ENCODE measurements at places on chromosomes 11 and 22.

DNA sequence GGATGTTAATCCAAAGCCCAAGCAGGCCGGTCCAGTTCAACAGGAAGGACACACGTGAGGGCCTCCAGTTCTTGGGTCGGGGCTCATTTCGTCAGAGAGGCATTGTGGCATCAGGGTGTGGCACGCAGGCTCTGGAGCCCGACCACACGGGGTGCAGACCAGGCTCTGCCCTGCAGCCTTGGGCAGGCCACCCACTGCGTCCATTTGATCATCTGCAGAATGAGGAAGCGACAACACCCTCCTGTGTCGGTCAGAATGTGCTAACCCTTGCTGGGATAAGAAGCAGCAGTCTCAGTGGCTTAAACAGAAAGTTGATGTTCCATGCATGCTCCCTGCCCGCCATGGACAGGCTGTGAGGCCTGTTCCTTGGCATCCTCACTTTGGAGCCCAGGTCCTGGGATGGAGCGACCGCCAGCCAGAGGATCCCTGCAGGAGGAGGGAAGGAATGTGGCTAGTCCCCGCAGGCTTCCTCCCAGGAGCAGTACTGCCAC lies 10.8 kb downstream of the RIBC2 start:
- no peak for DNase-seq

GRCh38 chr11:66346476-66347424 lies 679 bp downstream of the B4GAT1 start:
- no peak for DNase-seq

DNA sequence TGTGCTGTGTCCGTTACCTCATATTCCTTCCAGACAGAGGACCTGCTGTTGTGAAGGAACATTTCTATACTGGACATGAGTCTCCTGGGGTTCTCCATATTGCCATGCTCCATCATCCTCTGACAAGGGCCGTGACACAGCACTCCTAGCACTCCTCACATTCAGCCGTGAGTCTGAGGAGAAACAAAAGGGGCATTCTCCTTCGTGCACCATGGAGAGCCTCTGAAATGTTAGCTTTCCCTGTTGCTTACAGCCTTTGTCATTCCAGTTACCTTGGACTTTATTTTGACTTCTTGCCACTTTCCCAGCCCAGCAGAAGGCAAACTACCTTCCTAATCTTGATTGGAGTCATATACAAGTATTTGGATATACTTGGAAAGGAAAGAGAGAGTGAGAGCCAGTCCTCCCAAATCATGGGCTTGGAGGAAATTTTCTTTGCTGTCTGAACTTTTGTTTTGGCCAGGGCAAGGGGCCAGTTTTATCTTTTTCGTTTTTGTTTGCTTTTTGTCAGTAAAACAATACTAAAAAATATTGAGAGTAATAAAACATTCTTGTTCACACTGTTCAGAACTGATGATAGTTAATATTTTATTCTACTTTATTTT lies 29.1 kb upstream of the TECTA start:
- no peak for DNase-seq

DNA sequence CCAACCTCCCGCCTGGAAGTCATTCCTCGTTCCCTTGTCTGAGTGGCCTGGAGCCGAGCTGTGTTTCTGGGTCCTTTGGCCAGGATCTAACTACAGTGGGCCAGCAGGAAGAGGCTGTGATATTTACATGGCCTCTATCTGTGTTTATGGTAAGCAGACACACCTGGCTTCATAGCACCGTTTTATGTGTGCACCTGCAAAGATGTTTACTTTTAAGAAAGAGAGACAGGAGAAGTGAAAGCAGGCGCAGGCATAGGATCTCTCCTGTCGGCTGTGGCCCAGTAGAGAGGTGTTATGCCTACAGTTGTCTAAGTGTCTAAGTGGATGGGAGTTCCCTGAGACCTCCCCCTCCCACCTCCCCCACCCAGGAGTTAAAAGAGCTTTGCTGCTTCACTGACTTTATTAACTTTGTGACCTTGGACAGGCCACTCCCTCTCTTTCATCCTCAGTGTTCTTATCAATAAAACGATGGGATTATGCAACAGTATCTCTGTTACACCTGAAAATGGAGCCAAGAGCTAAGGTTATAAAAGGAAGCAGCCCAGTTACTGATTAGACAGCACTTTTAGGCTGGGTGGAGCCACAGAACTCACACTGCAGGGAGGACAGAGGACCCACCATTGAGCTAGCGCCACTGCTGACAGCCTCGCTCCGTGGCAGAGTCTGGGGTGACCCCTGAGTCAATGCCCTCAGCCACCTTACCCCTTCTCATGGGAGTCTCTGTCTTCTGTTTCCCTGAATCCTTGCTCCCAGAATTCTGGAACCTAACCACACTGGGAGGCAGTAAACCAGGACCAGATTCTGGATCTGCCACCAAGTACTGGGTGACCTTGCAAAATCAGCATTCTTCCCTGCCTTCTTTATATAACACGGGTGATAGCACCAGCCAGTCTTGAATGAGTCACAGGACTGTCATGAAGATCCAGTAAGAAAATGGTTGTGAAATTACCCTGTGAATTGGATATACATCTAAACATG lies 22.0 kb downstream of the ST14 start:
- DNase-seq = no peak

GRCh38 chr11:60852117-60852981 lies 3.4 kb downstream of the PTGDR2 start:
- no peak for DNase-seq

GRCh38 chr11:26556582-26556981 lies 15.5 kb downstream of the MUC15 start:
- no peak for DNase-seq

- no peak for DNase-seq
Observed at GRCh38 chr11:120645639-120646038, 134.1 kb downstream of the GRIK4 start.

- no peak for DNase-seq
Observed at GRCh38 chr11:36371590-36371989, 75.5 kb downstream of the PRR5L start.

GRCh38 chr11:82326853-82327252 lies 406.8 kb downstream of the FAM181B start:
- no peak for DNase-seq

GRCh38 chr11:75853971-75854370 lies 39.0 kb downstream of the UVRAG start:
- DNase-seq = no peak

- no peak for DNase-seq
Observed at GRCh38 chr22:20206709-20207215, 55.9 kb upstream of the CCDC188 start.

DNA sequence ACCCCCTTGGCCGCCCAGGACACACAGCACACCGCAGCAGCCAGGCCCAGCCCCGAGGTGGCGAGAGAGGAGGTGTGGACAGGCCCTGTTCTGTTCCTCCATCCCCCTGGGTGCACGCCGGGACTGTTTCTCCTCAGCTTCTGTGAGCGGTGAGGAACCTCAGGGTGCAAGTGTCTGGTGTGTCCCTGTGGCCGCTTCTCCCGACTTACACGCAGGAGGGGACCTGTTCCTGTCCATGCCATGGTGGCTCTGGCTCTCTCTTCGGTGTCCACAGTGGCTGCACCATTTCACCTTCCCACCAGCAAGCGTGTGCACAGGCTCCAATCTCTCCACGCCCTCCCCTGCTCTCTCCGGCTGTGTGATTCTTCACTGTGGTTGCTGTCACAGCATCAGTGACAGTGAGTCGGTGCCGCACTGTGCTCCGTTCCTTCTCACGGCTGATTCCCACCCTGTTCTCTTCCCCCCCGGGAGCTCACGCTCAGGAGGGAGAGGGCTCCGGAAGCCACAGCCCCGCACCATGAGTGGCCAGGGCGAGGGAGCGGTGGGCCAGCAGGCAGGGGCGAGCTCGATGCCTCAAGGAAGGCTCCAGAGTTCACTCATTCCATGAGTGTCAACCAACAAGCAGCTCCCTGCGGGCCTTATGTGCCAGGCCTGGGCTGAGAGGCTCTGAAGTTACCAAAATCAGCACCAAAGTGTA lies 18.6 kb upstream of the WNT7B start:
- no peak for DNase-seq

- DNase-seq = no peak
Observed at GRCh38 chr22:35905894-35906293, 122.7 kb downstream of the RBFOX2 start.

DNA sequence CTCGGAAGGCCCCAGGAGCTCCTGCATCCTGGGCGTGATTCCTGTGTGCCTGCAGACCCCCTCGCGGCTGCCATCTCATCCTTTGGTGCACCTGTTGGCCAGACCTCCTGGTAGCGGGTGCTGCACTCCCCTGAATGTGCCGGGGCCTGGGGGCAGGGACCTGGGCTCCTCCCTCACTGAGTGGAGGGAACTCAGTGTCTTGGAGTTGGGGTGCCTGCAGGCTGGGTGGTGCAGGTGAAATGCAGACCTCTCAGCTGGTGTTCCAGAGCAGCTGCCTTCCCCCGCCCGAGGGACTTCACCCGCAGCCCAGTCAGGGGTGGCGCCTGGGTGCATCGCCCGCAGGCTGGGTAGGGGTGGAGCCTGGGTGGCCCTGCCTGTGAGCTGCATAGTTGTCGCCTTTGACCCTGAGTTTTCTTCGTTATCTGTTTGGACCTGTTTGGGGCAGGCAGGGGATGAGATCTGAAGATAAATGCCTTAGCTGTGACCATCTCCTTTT lies 31.4 kb downstream of the LRP5 start:
- DNase-seq = no peak

- DNase-seq = no peak
Observed at GRCh38 chr11:3021125-3021524, 29.0 kb upstream of the NAP1L4 start.

Measured in non-pigmented ciliary epithelial cell (primary cell).